Peyer's patch (tissue), 4 donors: ENCODE measurements at places on chromosomes 5 and 9.

- no peaks in the 10 kb centered on the region for H3K27me3 ChIP-seq
- no peak for DNase-seq
- H3K36me3 ChIP-seq = no peaks in the 10 kb centered on the region
- no peak overlapping the region for H3K27ac ChIP-seq
- no peaks in the 10 kb centered on the region for H3K4me1 ChIP-seq
- H3K4me3 ChIP-seq = peak overlapping the region; percentile 4
Observed at GRCh38 chr9:14344053-14344524, 30.1 kb upstream of the NFIB start.

GRCh38 chr9:99563364-99563763 is 258.3 kb upstream of the NR4A3 start:
- H3K36me3 ChIP-seq = no peaks in the 10 kb centered on the region
- H3K27ac ChIP-seq = no peak overlapping the region
- H3K4me1 ChIP-seq = no peaks in the 10 kb centered on the region
- H3K27me3 ChIP-seq = no peaks in the 10 kb centered on the region

DNA sequence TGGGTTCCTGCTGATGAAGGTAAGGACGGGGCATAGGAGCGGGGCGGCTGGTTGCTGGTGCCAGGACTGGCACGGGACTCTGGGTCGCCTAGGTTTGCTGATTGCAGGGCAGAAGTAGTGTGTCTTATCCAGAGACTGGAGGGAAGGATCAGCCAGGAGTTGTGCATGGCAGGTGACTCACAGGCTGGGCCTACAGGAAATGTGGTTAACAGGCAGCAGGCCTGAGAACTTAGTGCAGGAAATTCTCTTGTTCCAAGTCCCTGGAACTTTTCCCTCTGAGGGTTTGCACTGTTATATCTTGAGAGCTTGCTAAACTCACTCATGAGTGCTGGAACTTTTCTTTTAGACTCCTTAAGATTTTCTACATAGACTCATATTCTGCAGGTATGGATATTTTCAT is 95.1 kb downstream of the ANXA2R start:
- no peaks in the 10 kb centered on the region for H3K27me3 ChIP-seq
- no peaks in the 10 kb centered on the region for H3K4me1 ChIP-seq
- no peak overlapping the region for H3K27ac ChIP-seq
- H3K4me3 ChIP-seq = no peak overlapping the region
- H3K36me3 ChIP-seq = no peaks in the 10 kb centered on the region
- no peak for DNase-seq

GRCh38 chr9:111298731-111299598 is 31.1 kb downstream of the OR2K2 start:
- DNase-seq = no peak
- H3K4me1 ChIP-seq = no peaks in the 10 kb centered on the region
- H3K27me3 ChIP-seq = no peaks in the 10 kb centered on the region
- no peak overlapping the region for H3K4me3 ChIP-seq
- peak overlapping the region; percentile 39 for H3K27ac ChIP-seq
- no peaks in the 10 kb centered on the region for H3K36me3 ChIP-seq

DNA sequence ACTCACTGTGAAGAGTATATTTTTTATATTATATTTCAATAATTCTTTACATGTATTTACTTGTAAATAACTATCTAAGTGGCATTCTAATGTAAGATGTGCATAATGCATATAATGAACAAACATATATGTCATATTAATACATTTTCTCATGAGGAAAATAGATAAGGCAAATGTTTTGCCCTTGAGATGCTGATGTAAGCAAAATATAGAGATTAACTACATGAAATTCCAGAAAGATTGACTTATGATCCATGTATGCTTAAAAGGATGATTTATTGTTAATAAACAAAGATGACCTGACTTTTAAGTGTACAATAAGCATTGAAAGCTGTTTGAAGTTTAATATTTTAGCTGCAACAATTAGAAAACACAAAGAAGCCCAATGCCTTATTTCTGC is 559.9 kb downstream of the PTPRD start:
- H3K27me3 ChIP-seq = no peaks in the 10 kb centered on the region
- H3K4me3 ChIP-seq = no peak overlapping the region
- no peaks in the 10 kb centered on the region for H3K36me3 ChIP-seq

DNA sequence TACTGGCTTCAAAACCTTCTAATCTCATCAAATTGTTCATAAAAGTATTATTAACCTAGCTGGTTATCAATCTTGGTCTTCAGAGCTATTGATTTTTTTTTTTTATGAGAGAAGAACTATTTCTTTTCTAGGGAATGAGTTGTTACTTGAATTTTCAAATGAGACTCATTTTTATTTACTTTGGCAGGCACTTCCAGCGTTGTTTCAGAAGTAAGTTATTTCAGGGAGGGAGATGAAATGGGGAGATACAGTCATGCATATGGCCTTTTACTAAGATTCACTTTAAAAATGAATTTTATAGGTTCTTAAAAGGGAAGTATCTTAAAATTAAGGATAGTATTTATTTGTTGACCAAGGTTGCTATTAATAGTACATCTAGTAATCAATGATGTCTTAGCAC is 129.6 kb downstream of the IZUMO3 start:
- H3K36me3 ChIP-seq = no peaks in the 10 kb centered on the region
- H3K4me3 ChIP-seq = no peak overlapping the region
- DNase-seq = no peak
- H3K27ac ChIP-seq = no peak overlapping the region
- H3K27me3 ChIP-seq = no peaks in the 10 kb centered on the region

GRCh38 chr9:61673664-61674381 is 484.0 kb downstream of the SPATA31A7 start:
- H3K4me3 ChIP-seq = no peak overlapping the region
- no peaks in the 10 kb centered on the region for H3K36me3 ChIP-seq
- no peaks in the 10 kb centered on the region for H3K27me3 ChIP-seq
- no peak overlapping the region for H3K27ac ChIP-seq
- no peaks in the 10 kb centered on the region for H3K4me1 ChIP-seq

DNA sequence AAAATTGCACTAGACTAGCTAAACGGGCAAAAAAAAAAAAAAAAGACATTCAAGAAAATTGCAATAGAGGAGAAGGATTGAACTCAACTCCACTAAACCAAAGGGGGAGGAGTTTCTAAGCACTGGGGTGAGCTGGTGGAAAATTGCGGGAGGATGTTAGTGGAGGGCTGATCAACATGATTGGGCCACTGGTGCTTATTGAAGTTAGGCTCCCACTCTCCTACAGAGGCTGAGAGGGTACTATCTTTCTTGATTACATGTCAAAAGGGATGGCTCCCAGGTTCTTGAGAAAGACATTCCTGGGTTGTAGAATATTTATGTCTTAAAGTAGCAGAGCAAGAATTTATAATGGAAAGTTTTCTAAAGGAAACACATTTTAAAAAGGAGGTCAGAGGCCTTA is 38.0 kb downstream of the CAMK4 start:
- DNase-seq = no peak
- H3K4me1 ChIP-seq = no peaks in the 10 kb centered on the region
- H3K4me3 ChIP-seq = no peak overlapping the region
- H3K36me3 ChIP-seq = no peaks in the 10 kb centered on the region
- no peak overlapping the region for H3K27ac ChIP-seq
- H3K27me3 ChIP-seq = no peaks in the 10 kb centered on the region

DNA sequence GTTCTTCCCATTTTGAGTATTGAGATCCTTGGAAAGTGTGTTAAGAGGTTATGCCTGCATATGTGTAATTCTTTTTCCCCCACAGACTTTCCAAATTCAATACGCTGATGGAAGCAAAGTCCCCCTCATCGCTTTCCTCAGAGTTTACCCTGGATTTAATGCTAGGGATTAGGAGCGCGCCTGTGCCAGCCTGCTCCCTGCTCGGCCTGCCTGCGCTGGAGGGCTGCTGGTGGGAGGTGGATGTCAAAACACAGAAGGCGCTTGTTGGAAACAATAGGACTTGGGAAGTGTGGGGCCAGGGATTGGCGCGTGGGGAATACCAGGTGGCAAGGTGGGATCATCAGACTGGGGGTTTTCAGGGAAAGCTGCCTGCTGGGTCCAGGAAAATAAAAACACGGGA is 39.8 kb upstream of the PTCH1 start:
- no peak overlapping the region for H3K27ac ChIP-seq
- no peak overlapping the region for H3K4me3 ChIP-seq
- no peaks in the 10 kb centered on the region for H3K27me3 ChIP-seq
- no peaks in the 10 kb centered on the region for H3K36me3 ChIP-seq
- no peak for DNase-seq
- H3K4me1 ChIP-seq = no peaks in the 10 kb centered on the region

DNA sequence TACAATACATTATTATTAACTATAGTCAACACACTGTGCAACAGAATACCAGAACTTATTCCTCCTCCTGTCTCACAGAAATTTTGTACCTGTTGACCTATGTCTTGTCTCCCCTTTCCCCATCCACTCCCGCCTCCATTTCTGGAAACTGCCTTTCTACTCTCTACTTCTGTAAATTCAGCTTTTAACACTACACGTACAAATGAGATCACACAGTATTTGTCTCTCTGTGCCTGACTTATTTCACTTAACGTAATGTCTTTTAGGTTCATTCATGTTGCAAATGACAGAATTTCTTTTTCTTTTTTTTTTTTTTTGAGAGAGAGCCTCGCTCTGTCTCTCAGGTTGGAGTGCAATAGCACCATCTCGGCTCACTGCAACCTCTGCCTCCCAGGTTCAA is 19.5 kb downstream of the MEF2C start:
- no peak overlapping the region for H3K27ac ChIP-seq
- H3K36me3 ChIP-seq = no peaks in the 10 kb centered on the region
- no peak for DNase-seq
- no peaks in the 10 kb centered on the region for H3K27me3 ChIP-seq
- H3K4me3 ChIP-seq = no peak overlapping the region

DNA sequence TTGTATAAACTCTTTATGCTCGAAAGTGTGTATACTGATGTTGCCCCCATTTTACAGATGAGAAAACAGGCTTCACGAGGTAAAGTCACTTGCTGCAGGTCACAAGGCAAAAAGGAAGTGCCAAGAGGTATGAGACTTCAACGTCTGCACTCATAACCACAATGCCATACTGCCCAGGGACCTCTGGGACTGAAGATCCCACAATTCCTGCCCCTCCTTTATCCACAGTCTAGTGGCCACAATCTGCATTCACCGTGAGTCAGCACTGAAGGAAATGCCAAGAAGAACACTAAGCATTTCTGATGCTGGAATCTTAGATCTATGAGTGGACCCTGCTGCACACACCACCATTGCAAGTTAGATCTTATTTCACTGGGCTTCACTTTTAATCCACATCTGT is 37.3 kb downstream of the MED27 start:
- H3K27me3 ChIP-seq = no peaks in the 10 kb centered on the region
- no peak overlapping the region for H3K27ac ChIP-seq
- DNase-seq = no peak
- H3K36me3 ChIP-seq = no peaks in the 10 kb centered on the region

- peaks cover 53% of the 10 kb centered on the region for H3K36me3 ChIP-seq
- H3K27ac ChIP-seq = no peak overlapping the region
- H3K4me3 ChIP-seq = no peak overlapping the region
- peaks cover 9% of the 10 kb centered on the region for H3K4me1 ChIP-seq
- DNase-seq = no peak
Observed at GRCh38 chr5:176529116-176529740, 8.0 kb downstream of the RNF44 start.

GRCh38 chr9:135945969-135946368 is 15.2 kb downstream of the UBAC1 start:
- H3K4me3 ChIP-seq = no peak overlapping the region
- no peaks in the 10 kb centered on the region for H3K27me3 ChIP-seq
- DNase-seq = no peak

GRCh38 chr9:128927731-128928411 is 7.1 kb downstream of the PHYHD1 start:
- H3K36me3 ChIP-seq = no peaks in the 10 kb centered on the region
- no peak overlapping the region for H3K4me3 ChIP-seq
- H3K27me3 ChIP-seq = no peaks in the 10 kb centered on the region
- no peak overlapping the region for H3K27ac ChIP-seq

- H3K27ac ChIP-seq = no peak overlapping the region
- no peaks in the 10 kb centered on the region for H3K36me3 ChIP-seq
- H3K27me3 ChIP-seq = no peaks in the 10 kb centered on the region
Observed at GRCh38 chr5:29780401-29780800, 1413.1 kb upstream of the CDH6 start.

- H3K27ac ChIP-seq = no peak overlapping the region
- DNase-seq = no peak
- no peaks in the 10 kb centered on the region for H3K4me1 ChIP-seq
- H3K4me3 ChIP-seq = no peak overlapping the region
- H3K27me3 ChIP-seq = no peaks in the 10 kb centered on the region
- no peaks in the 10 kb centered on the region for H3K36me3 ChIP-seq
Observed at GRCh38 chr5:124847907-124848306, 101.5 kb upstream of the ZNF608 start.

- no peak overlapping the region for H3K27ac ChIP-seq
- no peaks in the 10 kb centered on the region for H3K27me3 ChIP-seq
- DNase-seq = no peak
- no peaks in the 10 kb centered on the region for H3K4me1 ChIP-seq
Observed at GRCh38 chr5:92283521-92283920, 900.4 kb upstream of the ARRDC3 start.

DNA sequence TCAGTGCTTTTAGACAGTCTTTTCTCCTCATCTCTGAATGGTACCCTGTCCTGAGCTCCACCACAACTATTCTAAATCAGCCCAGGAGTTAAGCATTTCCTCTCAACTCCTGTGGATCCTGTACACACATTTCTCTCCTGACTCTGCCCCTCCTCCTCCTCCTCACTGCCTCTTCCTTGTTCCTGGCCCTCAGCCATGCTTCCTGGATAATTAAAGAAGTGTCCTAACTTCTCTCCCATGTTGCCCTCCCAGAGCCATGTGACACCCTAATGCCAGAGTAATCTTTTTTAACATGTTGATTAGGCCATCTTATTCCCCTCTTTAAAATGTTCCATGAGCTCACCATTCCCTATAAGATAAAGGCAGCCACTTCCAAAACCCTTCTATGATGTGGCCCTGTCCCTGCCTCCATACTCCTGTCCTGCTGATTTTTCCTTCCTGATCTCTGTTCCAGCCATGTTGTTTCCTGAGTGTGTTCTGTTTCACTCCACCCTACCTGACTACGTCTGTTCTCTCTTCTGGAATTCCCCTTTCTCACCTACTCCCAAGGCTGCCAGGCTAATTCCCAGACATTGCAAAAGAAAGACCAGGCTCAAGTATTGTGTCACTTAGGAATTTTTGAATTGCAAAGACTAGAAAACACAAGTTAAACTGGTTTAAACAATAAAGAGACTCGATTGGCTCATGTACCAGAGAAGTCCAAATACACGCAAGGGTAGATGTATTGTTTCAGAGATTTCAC is 295.2 kb downstream of the MAST4 start:
- no peak for DNase-seq
- no peaks in the 10 kb centered on the region for H3K4me1 ChIP-seq
- H3K27me3 ChIP-seq = no peaks in the 10 kb centered on the region
- no peak overlapping the region for H3K27ac ChIP-seq
- H3K36me3 ChIP-seq = no peaks in the 10 kb centered on the region
